ENCODE measurements at places on chromosomes 3 and 15.

DNA sequence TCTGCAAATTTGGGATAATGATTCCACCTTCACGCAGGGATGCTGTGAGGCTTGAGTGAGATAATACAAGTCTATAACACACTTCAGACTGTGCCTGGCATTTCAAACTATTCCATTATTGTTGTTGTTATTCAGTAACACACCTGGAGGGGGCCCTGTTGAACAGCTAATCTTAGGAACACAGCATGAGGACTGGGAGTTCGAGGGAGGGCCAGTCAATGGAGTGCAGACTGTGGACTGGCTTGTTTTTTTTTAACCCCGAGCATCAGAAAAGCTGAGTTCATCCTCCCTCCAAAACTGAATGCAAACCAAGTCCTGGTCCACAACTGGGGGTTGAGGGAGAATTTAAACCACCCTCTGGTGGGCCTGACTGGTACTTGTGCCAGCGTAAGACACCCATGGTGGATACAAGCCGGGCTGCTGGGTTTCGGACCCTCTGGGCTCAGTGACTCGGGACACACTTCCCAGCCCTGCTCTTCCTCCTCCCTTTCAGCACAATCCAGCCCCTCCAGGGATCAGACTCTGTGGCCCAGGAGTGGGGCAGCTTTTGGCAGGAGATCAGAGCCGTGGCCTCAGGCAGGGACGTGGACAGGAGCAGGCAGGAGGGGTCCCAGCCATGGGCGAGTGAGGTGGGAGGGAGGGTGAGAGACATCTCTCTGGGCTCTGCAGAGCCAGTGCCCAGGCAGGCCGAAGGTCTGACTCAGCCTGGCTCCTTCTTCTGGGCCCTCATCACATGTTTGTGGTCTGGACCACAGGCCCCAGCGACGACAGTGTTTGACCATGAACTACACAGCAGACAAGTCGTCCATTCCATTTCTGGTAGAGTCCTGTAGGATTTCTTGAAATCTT, 36.3 kb upstream of the MEX3B start:
- no peak for DNase-seq

- DNase-seq, result no peak
Measured at GRCh38 chr3:157918402-157918801, 187.8 kb downstream of the SHOX2 start.

- DNase-seq, result no peak
Measured at GRCh38 chr15:74978503-74978902, 16.9 kb upstream of the SCAMP5 start.

GRCh38 chr3:63964681-63965485, 52.7 kb upstream of the SCAANT1 start:
- no peak for DNase-seq

- no peak for DNase-seq
Measured at GRCh38 chr3:178198329-178198728, 337.9 kb upstream of the KCNMB2 start.

DNA sequence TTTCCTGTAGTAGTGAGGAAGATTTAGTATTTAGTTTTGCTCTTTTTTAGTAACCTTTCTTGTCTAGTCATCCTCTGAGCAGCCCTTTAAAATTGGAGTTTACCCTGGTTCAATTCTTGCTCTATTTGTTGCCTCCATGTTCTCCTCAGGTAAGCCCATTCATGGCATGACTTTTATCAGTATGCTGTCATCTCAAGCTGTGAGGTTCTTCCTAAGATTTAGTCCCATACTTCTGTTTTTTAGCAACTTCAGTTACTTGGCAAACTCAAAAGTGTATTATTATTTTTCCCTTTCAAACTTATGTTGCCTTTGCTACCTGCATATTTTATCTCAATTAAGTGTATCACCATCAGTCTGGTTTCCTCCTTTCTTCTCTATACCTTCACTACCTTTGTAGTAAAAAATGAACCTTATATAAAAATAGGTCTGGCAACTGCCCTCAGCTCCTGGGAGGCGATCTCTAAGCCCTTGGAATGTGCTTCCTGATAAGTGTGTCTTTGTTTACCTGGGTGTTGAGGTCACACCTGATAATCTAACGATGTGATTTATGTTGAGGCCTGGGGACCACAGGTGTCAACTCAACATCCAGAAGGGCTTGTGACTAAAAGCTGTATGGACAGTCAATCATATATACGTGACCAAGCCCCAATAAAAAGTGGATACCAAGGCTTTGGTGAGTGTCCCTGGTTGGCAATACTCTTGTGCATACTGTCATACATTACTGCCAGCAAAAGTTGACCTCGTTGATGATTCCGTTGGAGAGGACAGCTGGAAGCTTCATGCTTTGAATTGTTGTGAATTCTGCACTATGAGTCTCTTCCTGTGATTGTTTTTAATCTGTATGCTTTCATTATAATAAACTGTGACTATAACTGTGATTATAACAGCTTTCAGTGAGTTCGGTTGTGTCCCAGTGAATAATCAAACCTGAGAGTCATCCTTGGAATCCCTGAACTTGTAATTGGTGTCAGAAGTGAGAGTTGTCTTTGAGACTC, 3.9 kb downstream of the NSUN3 start:
- no peak for DNase-seq

DNA sequence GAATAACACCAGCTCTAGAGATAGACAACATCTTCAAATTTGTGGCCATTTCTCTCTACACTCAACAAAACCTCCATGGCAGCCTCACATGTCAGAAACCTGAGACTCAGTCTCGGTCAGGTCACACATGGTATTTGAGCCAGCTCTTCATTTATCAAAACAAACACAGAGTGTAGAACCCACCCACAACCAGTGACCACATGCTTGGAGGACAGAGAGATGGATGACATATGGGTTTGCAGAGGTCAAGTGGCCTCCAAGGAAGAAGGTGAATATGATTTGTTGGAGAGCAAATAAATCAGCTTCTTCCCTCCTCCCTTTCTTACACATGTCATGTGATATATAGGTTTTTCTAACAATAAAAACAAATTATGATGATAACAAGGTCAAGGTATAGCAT, 278.1 kb upstream of the LRTM1 start:
- DNase-seq, result no peak

DNA sequence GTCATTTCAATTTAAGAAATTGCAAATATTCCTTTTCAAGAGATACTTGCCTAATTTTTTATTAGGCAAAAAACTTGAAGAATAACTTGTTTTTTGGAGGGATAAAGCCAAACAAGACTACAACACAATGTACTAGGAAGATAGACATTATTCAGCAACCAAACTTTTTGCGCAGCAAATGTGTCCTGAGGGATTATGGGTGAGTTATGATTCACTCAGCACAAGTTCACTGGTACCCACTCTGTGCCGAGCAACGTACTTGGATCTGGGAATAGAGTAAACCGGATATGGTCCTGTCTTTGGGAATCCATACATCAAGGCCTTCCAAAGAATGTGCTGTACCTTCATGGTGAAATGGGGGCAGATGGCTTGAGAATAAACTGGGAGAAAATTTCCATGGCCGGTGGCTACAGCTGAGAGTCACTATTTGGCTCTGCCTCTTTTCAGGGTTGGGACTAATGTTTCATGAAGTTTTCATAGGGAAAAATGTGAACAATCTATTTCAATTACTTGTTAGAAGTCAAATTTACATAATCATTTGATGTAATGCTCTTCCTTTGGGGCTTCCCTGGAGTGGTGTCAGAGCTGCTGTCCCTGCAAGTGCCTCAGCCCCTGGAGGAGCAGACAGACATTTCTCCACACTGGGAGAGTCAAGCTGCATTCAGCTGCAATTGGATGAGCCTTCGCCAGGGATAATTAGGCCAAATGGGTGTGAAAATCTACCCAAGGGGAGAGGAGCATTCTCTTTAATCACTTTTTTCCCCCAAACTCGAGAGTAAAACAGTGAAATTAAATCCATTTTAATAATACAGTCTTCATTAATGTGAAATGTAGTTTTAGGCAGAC, 315.2 kb downstream of the CLSTN2 start:
- DNase-seq, result no peak

- no peak for DNase-seq
Measured at GRCh38 chr15:83813682-83814081, 159.8 kb downstream of the ADAMTSL3 start.

DNA sequence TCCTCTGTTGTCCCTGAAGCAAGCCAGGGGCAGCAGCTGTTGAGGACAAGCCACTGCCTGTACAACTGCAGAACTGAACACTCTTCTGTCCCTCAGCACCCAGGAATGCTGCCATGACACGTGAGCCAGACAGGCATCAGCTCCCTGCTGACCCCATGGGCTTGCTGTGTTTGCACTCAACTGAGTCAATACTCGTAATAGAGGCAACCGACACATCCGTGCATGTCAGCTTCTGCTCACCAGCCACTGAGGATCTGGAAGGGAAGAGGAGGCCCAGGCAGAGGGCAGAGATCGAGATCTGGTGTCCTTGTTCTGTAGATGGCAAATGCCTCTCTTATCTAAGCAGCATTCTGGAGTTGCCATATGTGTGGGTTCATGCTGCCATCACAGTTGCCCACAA, 54.3 kb upstream of the SEC61A1 start:
- no peak for DNase-seq

GRCh38 chr3:125511420-125512118, 8.4 kb downstream of the SNX4 start:
- DNase-seq, result no peak

- no peak for DNase-seq
Measured at GRCh38 chr15:70172124-70172523, 74.4 kb upstream of the TLE3 start.

GRCh38 chr3:197068077-197068476, 38.5 kb upstream of the MELTF start:
- DNase-seq, result no peak

DNA sequence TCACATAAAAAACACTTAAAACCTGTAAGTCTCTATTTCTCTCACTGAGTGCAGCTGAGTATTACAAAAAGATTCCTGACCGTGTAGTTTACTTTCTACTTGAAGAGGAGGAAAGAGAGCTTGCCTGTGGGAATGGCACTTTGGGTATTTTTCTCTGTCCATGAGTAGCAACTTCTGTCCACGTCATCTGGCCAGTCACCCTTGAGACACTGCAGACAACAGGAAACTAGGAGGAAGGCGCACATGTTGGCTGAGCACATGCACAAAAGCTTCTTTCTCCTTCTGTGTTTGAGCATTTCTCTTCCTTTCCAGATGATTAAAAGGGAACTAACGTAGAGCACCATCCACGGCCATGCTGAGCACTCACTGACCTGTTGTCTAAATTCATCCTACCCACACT, 19.7 kb downstream of the STARD5 start:
- DNase-seq, result peak; percentile 48

GRCh38 chr3:175746308-175746707, 887.2 kb downstream of the NAALADL2 start:
- no peak for DNase-seq

DNA sequence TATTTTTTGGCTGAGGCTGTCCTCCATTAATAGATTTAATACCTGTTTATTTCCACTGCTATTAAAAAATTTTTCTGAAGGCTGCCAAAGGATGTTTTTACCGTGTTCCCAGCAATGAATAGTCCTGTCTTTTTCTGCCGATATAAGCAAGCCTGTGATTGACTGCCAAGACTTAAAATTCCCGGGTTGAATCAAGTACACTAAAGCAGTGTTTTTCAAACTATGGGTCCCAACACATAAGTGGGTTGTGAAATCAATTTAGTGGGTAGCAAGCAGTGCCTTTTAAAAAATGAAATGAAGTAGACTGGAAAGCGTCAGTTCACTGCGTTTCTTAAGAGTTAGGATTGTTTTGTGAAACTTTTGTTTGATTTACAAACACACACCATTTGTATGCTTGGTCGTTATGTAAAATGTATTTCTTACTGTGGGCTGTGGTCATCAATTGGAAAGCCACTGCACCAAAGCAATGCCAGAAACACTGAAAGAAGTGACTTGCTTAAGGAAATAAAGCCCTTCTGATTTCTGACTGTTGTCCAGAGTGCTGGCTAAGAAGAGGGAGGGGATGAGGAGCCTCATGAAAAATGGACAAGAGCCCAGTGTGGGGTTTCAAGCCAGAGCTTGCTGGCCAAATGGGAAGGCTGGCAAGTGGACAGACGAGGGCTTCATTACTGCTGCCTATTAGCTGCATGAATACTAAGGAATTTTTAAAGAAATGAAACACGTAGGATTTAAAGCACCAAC, 206.0 kb downstream of the THRB start:
- DNase-seq, result no peak

DNA sequence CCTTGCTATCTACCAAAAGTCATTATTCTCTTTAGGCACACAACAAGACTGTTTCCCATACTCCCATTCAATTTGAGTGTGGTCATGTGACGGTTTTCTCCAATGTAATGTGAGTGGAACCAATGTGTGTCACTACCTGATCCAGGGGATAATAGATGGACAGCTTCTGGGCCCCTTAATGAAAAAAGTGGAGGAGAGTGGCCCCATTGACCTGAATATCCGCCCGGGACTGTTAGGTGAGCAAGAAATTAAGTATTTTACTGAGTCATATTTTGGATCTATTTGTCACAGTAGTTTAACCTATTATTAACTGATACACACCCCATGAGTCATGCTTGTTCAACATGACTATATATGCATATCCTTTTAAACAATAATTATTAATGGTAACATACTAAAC, 15.1 kb upstream of the ARID3B start:
- peak; percentile 78 for DNase-seq

- no peak for DNase-seq
Measured at GRCh38 chr3:84755860-84756259, 202.9 kb upstream of the CADM2 start.

DNA sequence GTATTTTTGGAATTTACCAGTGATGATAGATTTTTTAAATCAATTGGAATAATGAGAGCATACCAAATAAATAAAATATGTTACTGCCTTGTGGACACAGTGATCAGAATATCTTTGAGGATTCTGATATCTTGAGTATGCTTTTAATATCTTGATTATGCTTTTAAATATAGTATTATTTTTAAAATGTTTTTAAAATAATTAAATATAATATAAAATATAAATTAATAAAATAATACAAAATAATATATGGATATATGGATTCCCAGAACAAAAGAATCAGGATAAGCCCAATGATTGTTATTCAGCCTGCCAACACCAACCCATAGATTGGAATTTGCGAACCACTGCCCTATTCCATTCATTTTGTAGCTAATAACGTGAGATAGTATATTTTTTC, 91.9 kb upstream of the MLF1 start:
- no peak for DNase-seq

GRCh38 chr3:112143251-112143650, 10.2 kb upstream of the GCSAM start:
- DNase-seq, result no peak

GRCh38 chr15:100311833-100312476, 29.8 kb downstream of the ADAMTS17 start:
- DNase-seq, result no peak

DNA sequence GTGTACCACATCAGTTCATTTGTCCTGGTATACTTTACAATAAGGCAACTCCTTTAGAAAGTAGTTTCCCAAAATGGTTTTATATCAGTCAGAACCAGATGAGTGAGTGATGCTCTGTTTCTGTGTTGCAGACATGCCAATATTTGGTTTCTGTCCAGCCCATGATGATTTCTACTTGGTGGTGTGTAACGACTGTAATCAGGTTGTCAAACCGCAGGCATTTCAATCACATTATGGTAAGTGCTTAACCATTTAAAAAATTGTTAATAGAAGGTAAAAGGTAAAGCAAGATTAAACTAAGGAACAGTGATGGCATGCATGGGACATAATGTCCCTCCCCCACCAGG, 40.0 kb upstream of the SCAANT1 start:
- no peak for DNase-seq

- no peak for DNase-seq
Measured at GRCh38 chr15:76195506-76196268, 115.6 kb downstream of the ETFA start.
